ENCODE measurements at places on chromosomes 7 and 10. TPM values are rescaled to one million over a fixed set of nuclear protein-coding genes. Genes with fewer than 3 reads are reported as not detected.

The EBLN1 gene
- not detected for total RNA-seq

The HKDC1 gene
- 0.59 TPM for total RNA-seq

The CCDC172 gene
- total RNA-seq: not detected

The FEZF1 gene
- not detected for total RNA-seq

The CCZ1 gene
- total RNA-seq: 58.8 TPM

The CALML3 gene
- not detected for total RNA-seq

The PDE6C gene
- total RNA-seq: not detected

The ASIC3 gene
- total RNA-seq: 0.05 TPM

The GRID2IP gene
- not detected for total RNA-seq

The MLXIPL gene
- total RNA-seq: not detected

The DKK1 gene
- 266 TPM for total RNA-seq

The TRPV6 gene
- total RNA-seq: not detected

The NPSR1 gene
- total RNA-seq: not detected

The GPER1 gene
- total RNA-seq: 1.6 TPM

The C10orf67 gene
- total RNA-seq: not detected

The PIK3CG gene
- total RNA-seq: not detected

The ITGA8 gene
- total RNA-seq: under 0.01 TPM

The FGFR2 gene
- total RNA-seq: 9.2 TPM

The PIP gene
- not detected for total RNA-seq

The SAP25 gene
- total RNA-seq: not detected

The DAGLB gene
- total RNA-seq: 14.7 TPM

The REPIN1 gene
- 87.7 TPM for total RNA-seq

The DYDC2 gene
- total RNA-seq: not detected

The GRID1 gene
- total RNA-seq: 0.09 TPM

The NPY4R gene
- 2.1 TPM for total RNA-seq

The RAB11FIP2 gene
- 24.6 TPM for total RNA-seq

The ELFN1 gene
- total RNA-seq: 0.74 TPM

The FKBP9 gene
- 320 TPM for total RNA-seq

The HOXA7 gene
- 1.8 TPM for total RNA-seq

The PNLIPRP3 gene
- not detected for total RNA-seq

The TRIL gene
- 0.65 TPM for total RNA-seq

The CALML5 gene
- not detected for total RNA-seq

The EGR2 gene
- total RNA-seq: 2.3 TPM

The CHCHD2 gene
- total RNA-seq: 391 TPM

The CUZD1 gene
- 0.30 TPM for total RNA-seq

The PITX3 gene
- not detected for total RNA-seq

The ADIRF gene
- 1.5 TPM for total RNA-seq

The RAPGEF5 gene
- total RNA-seq: 1.5 TPM

The RADIL gene
- total RNA-seq: 1.2 TPM

The RGS10 gene
- total RNA-seq: 38.9 TPM

The EPHA1 gene
- not detected for total RNA-seq

Measured in smooth muscle cell of the umbilical artery (primary cell).